ENCODE measurements at places on chromosomes 2 and 18. TPM values are rescaled to one million over a fixed set of nuclear protein-coding genes. Genes with fewer than 3 reads are reported as not detected.

The ABCG5 gene
- not detected for total RNA-seq

The CACNB4 gene
- 10.8 TPM for total RNA-seq

The UGT1A3 gene
- not detected for total RNA-seq

The UGT1A8 gene
- total RNA-seq: not detected

The ITPRIPL1 gene
- 1.3 TPM for total RNA-seq

The ACMSD gene
- not detected for total RNA-seq

The MROH2A gene
- not detected for total RNA-seq

The RAB31 gene
- 55.3 TPM for total RNA-seq

The ACADL gene
- 0.33 TPM for total RNA-seq

The TEKT4 gene
- total RNA-seq: not detected

The ALPP gene
- total RNA-seq: not detected

The SPR gene
- total RNA-seq: 27.4 TPM

The SALL3 gene
- 0.52 TPM for total RNA-seq

The SOX11 gene
- total RNA-seq: 0.03 TPM

The LDLRAD4 gene
- 1.8 TPM for total RNA-seq

The RAMP1 gene
- 3.7 TPM for total RNA-seq

The PMS1 gene
- total RNA-seq: 18.2 TPM

The CCL20 gene
- not detected for total RNA-seq

The GREB1 gene
- 0.52 TPM for total RNA-seq

The CPO gene
- not detected for total RNA-seq

The DCDC2C gene
- not detected for total RNA-seq

The COLEC12 gene
- 21.1 TPM for total RNA-seq

The MOCOS gene
- total RNA-seq: 5.6 TPM

The CTLA4 gene
- total RNA-seq: not detected

The POTEI gene
- not detected for total RNA-seq

The SLC35F6 gene
- 37.6 TPM for total RNA-seq

The PPP1R7 gene
- total RNA-seq: 29.0 TPM

The CRYBA2 gene
- total RNA-seq: not detected

The TBR1 gene
- total RNA-seq: not detected

The ATOH8 gene
- total RNA-seq: 22.4 TPM

The SDC1 gene
- total RNA-seq: 44.3 TPM

The FEV gene
- not detected for total RNA-seq

The ALK gene
- total RNA-seq: 0.07 TPM

The GALNT3 gene
- total RNA-seq: 1.8 TPM

The TGFA gene
- total RNA-seq: 2.8 TPM
